ENCODE measurements at places on chromosomes 2 and 18.

DNA sequence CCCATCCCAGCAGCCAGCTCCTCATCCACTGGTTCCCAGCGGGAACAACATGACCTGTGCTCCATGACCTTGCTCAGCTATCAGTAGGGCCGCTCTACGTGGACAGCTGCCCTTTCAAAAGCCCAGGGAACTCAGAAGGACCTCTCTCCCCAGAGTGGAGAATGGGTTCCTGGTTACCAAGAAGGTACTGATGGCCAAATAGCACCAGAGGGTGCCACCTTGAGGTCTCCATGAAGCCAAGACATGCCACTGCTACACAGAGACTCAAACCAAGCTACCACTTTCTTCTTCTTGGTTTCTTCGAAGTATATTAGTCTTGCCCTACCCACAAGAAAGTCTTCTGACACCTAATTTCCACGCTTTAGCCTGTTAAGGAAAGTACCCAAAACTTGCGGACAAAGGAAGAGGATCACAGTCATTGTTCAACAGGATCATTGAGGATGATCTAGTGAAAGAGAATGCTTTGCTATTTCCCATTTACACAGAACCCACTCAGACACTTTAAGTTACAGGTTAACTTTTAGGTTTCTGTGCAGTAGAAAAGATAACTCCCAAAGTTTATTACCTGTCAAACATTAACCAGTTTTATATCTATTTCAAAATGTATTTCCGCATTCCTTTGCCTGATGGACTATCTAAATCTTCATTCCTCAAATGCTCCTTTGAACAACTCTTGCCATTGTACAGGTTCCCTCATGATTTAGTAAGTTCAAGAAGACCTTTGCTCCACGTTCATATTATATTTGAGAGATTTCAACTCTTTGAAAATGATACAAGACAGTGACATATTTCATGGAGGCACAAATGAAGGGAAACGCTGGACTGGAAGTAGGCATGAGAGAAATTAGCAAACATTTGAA is 102.2 kb downstream of the ALPK2 start:
- no peak for DNase-seq
- H3K36me3 ChIP-seq = peaks cover 2% of the 10 kb centered on the region
- peak overlapping the region; percentile 57 for H3K27ac ChIP-seq
- H3K4me3 ChIP-seq = no peak overlapping the region

GRCh38 chr2:108536133-108536780 is 2.0 kb downstream of the LIMS1 start:
- DNase-seq = no peak
- H3K27ac ChIP-seq = no peak overlapping the region
- peaks cover 4% of the 10 kb centered on the region for H3K36me3 ChIP-seq
- H3K27me3 ChIP-seq = no peaks in the 10 kb centered on the region

- no peaks in the 10 kb centered on the region for H3K27me3 ChIP-seq
- H3K4me3 ChIP-seq = no peak overlapping the region
- no peaks in the 10 kb centered on the region for H3K4me1 ChIP-seq
- no peak for DNase-seq
These were observed 40.4 kb downstream of the CLIP4 start for GRCh38 chr2:29155578-29155977.

DNA sequence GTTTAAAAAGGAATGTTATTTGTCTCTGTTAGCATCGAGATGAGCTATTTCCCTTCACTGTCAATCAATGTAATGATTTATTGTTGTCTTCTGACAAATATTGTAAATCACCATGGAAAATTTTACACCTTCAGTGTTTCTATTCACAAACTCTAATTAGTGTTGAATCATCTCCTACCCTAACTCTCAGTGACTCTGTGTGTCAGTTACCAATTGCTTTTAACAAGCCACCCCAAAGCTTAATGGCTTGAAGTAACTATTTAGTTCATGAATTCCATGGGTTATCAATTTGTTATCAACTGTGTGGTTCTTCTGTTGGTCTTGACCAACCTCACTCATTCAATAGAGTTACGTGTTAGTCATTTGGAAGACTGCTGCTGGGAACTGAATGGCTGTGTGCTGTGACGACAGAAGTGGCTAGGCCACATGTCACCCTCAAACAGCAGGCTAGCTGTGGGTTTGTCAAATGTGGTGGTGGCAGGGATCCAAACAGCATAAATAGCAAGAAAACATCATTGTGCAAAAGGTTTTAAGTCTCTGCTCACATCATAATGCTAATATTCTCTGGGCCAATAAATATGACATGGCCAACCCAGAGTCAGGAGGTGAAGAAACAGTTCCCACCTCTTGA is 910.8 kb upstream of the CDH2 start:
- no peak overlapping the region for H3K27ac ChIP-seq
- no peak for DNase-seq
- no peaks in the 10 kb centered on the region for H3K27me3 ChIP-seq
- no peaks in the 10 kb centered on the region for H3K36me3 ChIP-seq

- no peaks in the 10 kb centered on the region for H3K36me3 ChIP-seq
- no peak overlapping the region for H3K27ac ChIP-seq
- no peaks in the 10 kb centered on the region for H3K27me3 ChIP-seq
- no peak for DNase-seq
- no peak overlapping the region for H3K4me3 ChIP-seq
- peaks cover 9% of the 10 kb centered on the region for H3K4me1 ChIP-seq
These were observed 445.7 kb upstream of the SLC14A2 start for GRCh38 chr18:45169610-45170009.

GRCh38 chr2:130370490-130370889 is 14.6 kb downstream of the PTPN18 start:
- H3K27ac ChIP-seq = peak overlapping the region; percentile 98
- H3K27me3 ChIP-seq = peaks cover 7% of the 10 kb centered on the region
- no peak for DNase-seq
- peaks cover 54% of the 10 kb centered on the region for H3K4me1 ChIP-seq
- H3K4me3 ChIP-seq = peak overlapping the region; percentile 95

GRCh38 chr2:174009488-174010223 is 44.5 kb upstream of the SP3 start:
- H3K4me3 ChIP-seq = no peak overlapping the region
- no peaks in the 10 kb centered on the region for H3K27me3 ChIP-seq
- no peak for DNase-seq

GRCh38 chr2:65396348-65397026 is 35.9 kb downstream of the SPRED2 start:
- H3K4me1 ChIP-seq = peaks cover 40% of the 10 kb centered on the region
- peaks cover 13% of the 10 kb centered on the region for H3K36me3 ChIP-seq
- no peaks in the 10 kb centered on the region for H3K27me3 ChIP-seq
- H3K4me3 ChIP-seq = peak overlapping the region; percentile 58
- H3K27ac ChIP-seq = peak overlapping the region; percentile 26

DNA sequence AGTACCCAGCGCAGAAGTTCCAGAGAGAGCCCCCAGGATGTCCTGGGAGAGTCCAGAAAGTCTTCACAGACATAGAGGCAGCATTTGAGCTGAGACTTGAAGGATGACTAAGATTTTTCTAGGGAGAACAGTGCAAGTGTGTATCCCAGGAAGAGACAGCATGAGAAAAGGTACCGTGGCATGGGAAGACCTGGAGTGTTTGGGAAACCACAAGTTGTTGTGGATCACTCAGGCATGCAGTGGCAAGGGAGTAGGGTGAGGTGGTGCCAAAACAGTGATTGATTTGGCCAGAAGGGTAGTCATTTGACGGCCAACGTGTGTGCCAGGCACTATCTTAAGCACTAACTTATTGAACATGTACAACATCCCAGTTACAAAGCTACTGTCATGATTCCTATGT is 24.5 kb upstream of the KCNK3 start:
- peaks cover 49% of the 10 kb centered on the region for H3K27me3 ChIP-seq
- H3K4me3 ChIP-seq = no peak overlapping the region
- H3K27ac ChIP-seq = no peak overlapping the region

- peak within 1 kb of the TSS; percentile 60 for H3K4me3 ChIP-seq
- peak within 1 kb of the TSS; percentile 20 for H3K27ac ChIP-seq
- peaks cover 2% of the 10 kb centered on the region for H3K4me1 ChIP-seq
- DNase-seq = peak; percentile 6
- no peaks in the 10 kb centered on the region for H3K27me3 ChIP-seq
- no peaks in the 10 kb centered on the region for H3K36me3 ChIP-seq
These were observed at the start of gene PSMA8 for GRCh38 chr18:26133652-26134051. TSS of gene PSMA8 (plus strand) at chr18:26133869. CDS start at chr18:26133966, 97 bp downstream.

GRCh38 chr2:50347358-50348044 is 684.4 kb downstream of the NRXN1 start:
- no peak overlapping the region for H3K4me3 ChIP-seq
- DNase-seq = no peak
- peaks cover 31% of the 10 kb centered on the region for H3K27me3 ChIP-seq
- no peaks in the 10 kb centered on the region for H3K36me3 ChIP-seq

GRCh38 chr2:27241761-27242613 is 20.9 kb downstream of the SLC30A3 start:
- no peak overlapping the region for H3K27ac ChIP-seq
- H3K4me1 ChIP-seq = no peaks in the 10 kb centered on the region
- H3K27me3 ChIP-seq = no peaks in the 10 kb centered on the region
- no peak overlapping the region for H3K4me3 ChIP-seq
- DNase-seq = no peak
- H3K36me3 ChIP-seq = peaks cover 59% of the 10 kb centered on the region

DNA sequence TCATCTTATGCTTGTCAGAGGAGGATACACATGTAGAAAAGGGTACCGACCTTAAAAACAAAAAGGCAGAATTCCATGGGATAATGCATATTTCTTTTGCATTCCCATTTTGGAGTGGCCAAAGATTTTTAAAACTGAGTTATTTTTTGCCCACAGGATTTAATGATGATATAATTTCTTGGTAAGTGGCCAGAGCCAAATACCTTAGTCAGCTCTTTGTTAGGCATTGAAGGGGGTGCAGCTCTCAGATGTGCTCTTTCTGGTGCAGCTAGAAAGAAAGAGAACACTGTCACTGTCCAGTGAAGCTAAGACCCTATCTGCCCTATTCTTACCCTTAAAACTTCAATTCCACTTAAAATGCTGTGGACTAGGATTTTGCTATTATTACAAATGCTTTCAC is 10.8 kb downstream of the COQ10B start:
- no peak for DNase-seq
- H3K27me3 ChIP-seq = no peaks in the 10 kb centered on the region
- H3K4me1 ChIP-seq = peaks cover 3% of the 10 kb centered on the region
- no peak overlapping the region for H3K27ac ChIP-seq

DNA sequence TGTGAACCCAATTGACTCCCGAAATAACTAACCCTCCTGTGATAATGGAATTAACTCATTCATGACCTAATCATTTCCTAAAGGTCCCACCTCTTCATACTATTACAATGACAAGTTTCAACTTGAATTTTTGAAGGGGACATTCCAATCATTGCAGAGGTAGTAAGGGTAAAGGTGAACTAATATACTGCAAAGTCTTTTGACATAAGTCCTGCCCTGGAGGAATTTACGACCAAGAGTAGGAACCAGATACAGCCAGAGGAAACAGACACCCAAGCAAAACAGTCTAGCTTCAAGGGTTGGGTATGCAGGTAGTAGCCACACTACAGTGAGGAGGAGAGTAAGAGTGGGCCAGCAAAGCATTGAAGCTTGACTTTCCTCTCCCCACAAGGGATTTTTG is 1.2 kb upstream of the SRBD1 start:
- peaks cover 18% of the 10 kb centered on the region for H3K4me1 ChIP-seq
- no peaks in the 10 kb centered on the region for H3K27me3 ChIP-seq
- H3K36me3 ChIP-seq = peaks cover 9% of the 10 kb centered on the region
- H3K4me3 ChIP-seq = no peak overlapping the region
- DNase-seq = no peak

DNA sequence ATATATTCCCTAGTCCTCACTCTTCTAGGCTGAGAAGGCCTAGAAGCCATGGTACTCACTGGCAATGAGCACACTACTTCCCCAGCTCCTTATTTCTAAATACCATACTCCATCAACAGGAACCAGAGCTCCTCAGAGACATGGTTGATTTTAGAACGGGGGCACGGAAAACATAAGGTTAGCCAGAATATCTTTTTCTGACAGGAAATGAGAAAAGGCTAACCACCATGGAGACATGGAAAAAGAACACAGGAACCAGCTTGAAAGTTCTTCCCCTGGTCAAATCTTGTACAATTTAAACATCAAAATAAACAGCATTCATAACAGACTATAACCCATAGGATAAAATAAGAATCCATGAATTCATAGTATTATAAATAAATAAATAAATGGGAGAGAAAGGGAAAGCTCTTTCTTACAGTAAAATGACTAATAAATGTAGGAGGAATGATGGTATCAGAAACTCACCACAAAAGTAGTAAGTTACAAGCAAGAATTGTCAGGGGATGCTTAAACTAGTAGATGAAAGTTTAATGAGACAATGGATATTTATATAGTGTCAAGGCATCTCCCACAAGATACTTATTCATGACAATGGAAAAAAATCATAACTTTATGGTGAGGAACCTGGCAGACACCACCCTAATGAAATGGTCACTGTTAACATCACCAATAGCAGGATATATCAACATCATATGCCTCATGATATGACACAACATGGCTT is 20.6 kb upstream of the GCC2 start:
- H3K27ac ChIP-seq = no peak overlapping the region
- no peaks in the 10 kb centered on the region for H3K36me3 ChIP-seq
- H3K27me3 ChIP-seq = peaks cover 6% of the 10 kb centered on the region

DNA sequence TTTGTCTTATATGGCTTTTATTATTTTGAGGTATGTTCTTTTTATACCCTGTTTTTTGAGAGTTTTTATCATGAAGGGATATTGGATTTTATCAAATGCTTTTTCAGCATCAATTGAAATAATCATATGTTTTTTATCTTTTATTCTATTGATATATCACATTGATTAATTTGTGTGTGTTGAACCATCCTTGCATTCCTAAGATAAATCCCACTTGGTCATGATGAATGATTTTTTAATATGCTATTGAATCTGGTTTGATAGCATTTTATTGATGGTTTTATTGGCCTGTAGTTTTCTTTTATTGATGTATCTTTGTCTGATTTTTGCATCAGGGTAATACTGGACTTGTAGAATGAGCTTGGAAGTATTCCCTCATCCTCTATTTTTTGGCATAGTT is 160.3 kb downstream of the PLCL1 start:
- no peaks in the 10 kb centered on the region for H3K36me3 ChIP-seq
- no peak overlapping the region for H3K4me3 ChIP-seq
- no peak for DNase-seq
- H3K27ac ChIP-seq = no peak overlapping the region
- no peaks in the 10 kb centered on the region for H3K4me1 ChIP-seq

GRCh38 chr18:57715671-57716070 is 87.4 kb downstream of the ATP8B1 start:
- H3K27ac ChIP-seq = no peak overlapping the region
- no peak overlapping the region for H3K4me3 ChIP-seq
- H3K4me1 ChIP-seq = peaks cover 3% of the 10 kb centered on the region
- no peak for DNase-seq

- no peak overlapping the region for H3K4me3 ChIP-seq
- no peak overlapping the region for H3K27ac ChIP-seq
- H3K36me3 ChIP-seq = no peaks in the 10 kb centered on the region
These were observed 123.2 kb upstream of the TWIST2 start for GRCh38 chr2:238724728-238725127.

GRCh38 chr2:120540719-120541552 is 194.7 kb upstream of the GLI2 start:
- no peaks in the 10 kb centered on the region for H3K4me1 ChIP-seq
- H3K27ac ChIP-seq = no peak overlapping the region
- no peak overlapping the region for H3K4me3 ChIP-seq

DNA sequence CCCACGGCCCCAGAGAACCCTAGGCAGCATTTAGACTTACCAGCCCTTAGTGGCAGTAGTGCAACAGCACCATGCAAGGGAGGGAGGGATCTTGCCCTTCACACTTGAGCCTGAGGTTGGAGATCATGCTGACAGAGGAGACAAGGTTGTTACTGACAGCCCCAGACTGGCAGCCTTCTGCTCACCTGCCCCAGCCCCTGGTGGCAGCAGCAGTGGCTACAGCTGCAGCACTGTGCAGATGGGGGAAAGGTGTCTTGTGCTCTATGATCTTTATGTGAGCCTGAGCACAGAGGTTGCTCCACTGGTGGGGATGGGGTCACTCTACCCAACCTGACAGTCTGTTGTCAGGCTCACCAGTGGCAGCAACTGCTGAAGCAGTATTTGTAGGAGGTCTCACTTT is 501.2 kb upstream of the LRRTM4 start:
- H3K4me3 ChIP-seq = no peak overlapping the region
- no peaks in the 10 kb centered on the region for H3K36me3 ChIP-seq
- H3K27me3 ChIP-seq = no peaks in the 10 kb centered on the region
